GM23338 (cell line): ENCODE measurements at places on chromosomes 4 and X.

DNA sequence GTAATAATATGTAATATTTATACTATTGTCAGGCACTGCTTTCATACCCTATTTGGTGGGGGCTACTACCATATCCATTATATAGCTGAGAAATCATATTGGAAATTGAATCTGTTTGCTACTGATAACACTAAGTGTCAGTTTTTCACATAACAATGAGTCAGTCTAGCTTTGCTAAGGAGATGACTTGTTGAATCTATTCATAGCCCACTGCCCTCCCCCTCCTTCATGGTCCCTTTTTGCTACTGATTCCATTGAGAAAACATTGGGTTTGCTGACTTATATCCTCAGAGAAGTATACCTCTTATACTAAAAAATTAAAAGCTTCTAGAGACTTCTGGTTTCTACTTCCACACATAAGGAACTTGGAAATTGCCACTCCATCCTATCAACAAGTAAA lies 1898.4 kb downstream of the STIM2 start:
- no peak for DNase-seq

GRCh38 chr4:189278597-189279165 lies 662.0 kb upstream of the FRG1 start:
- no peak for DNase-seq

- DNase-seq: no peak
Observed at GRCh38 chrX:16826207-16826606, 39.9 kb downstream of the TXLNG start.

- no peak for DNase-seq
Observed at GRCh38 chr4:82601242-82602015, 39.6 kb upstream of the TMEM150C start.

- peak; percentile 52 for DNase-seq
Observed at GRCh38 chrX:153494541-153495361, at the start of gene BGN. TSS of gene BGN (plus strand) at chrX:153494980. CDS start at chrX:153504632, 9,652 bp downstream.

- DNase-seq: peak; percentile 6
Observed at GRCh38 chr4:89610236-89610635, 226.7 kb downstream of the SNCA start.

DNA sequence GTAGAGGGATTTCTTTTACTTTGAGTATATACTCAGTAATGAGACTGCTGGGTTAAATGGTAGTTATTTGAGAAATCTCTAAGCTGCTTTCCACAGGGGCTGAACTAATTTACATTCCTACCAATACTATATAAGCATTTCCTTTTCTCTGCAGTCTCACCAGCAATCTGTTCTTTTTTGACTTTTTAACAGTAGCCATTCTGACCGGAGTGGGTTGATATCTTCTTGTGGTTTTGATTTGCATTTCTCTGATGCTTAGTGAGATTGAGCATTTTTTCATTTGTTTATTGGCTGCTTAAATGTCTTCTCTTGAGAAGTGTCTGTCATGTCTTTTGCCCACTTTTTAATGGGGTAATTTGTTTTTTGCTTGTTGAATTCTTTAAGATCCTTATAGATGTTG lies 43.3 kb downstream of the SPCS3 start:
- no peak for DNase-seq

- no peak for DNase-seq
Observed at GRCh38 chr4:15562623-15563022, 92.5 kb downstream of the FBXL5 start.

GRCh38 chr4:930028-930551 lies 2.0 kb downstream of the GAK start:
- no peak for DNase-seq

DNA sequence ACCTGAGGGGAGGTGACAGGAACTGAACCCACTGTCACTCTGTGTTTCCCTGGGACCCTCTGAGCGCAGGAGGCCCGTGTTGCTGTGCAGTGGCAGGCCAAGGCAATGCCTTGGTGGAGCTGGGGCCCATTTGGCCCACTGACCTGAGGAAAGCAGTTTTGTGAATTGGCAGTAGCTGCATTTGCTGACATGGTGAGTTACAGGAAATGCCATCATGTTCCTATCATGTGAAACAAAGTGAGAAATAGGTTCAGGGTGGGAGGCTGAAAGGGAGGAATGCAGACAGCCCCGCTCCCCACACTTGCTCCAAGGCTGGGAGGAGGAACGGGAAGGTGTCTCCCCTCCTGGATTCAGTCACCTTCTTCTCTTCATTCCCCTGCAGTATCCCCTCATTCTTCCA lies 146.1 kb downstream of the PTTG2 start:
- no peak for DNase-seq

DNA sequence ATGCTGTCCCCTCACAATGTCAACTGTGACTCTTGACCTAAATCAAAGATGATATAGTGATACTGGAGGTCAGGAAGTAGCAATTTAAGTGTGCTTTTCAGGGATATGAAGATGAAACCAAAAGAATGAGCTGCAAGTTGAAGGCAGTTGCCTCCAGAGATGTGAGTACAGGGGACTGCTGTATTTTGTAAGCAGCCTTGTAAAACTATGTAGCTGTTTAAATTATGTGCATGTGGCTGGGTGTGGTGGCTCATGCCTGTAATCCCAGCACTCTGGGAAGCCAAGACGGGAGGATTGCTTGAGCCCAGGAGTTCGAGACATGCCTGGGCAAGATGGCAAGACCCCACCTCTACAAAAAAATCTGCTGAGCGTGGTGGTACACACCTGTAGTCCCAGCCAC lies 15.1 kb upstream of the TNIP2 start:
- DNase-seq: no peak

DNA sequence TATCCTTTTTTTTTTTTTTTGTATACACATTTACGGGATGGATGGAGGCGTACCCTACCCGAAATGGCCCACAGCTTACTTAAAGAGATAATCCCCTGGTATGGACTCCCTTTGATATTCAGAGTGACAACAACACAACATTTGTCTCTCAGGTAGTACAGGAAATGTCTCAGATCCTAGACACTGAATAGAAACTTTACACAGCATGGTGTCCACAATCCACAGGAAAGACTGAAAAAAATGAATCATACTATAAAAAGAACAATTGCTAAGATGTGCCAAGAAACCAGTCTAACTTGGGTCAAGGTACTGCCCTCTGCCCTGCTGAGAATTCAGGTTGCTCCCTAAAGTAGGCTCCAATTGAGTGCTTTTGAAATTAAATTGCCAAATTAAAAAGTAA lies 100.8 kb upstream of the LANCL3 start:
- DNase-seq: no peak

DNA sequence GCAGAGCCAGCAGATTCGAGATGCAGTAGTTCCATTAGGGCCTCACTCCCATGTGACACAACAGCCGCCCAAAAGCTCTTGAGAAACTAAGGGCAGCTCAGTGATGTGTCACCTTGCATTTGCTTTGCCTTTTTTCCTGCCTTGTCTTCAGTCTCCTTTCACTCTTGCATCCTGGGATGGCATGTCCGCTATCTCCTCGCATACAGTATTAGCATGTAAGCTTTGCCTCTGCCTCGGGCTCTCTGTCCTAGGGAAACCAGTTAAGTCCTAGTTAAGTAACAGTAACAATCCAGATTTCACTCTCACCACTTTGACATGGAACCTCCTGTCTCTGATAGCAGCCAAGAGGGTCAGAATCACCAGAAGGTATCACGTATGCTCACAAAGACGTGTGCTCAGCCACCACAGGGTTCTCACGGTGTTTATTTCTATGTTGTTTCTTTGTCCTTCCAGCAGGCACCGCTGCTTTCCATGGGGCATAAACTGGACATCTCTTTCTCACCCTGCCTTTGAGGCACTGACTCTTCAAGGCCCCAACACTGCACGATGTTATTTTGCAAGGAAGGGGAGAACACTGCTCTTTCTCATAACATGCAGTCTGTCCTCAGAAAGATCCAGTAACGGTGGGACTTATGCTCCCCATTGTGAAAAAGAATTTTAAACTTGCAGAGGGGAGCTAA lies 26.7 kb upstream of the SORBS2 start:
- no peak for DNase-seq

- DNase-seq: no peak
Observed at GRCh38 chr4:28921886-28922285, 1798.3 kb upstream of the PCDH7 start.

DNA sequence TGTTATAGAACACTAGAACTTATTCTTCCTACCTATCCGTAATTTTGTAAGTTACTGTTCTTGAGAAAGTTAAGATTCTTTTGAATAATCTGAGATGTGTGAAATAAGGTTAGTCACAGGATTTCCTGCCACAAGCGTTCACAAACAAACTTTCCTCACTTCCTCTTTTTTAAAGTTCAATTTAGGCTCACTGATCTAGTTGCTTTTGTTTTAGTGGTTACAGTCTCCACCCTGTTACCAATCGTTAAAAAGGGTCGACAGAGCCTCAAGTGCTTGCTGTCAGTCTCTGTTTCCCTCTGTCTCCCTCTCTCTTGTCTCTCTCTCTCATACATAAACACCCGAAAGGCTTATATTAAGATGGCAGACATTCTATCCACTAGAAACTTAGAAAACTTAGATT lies 35.9 kb upstream of the STK26 start:
- DNase-seq: no peak

DNA sequence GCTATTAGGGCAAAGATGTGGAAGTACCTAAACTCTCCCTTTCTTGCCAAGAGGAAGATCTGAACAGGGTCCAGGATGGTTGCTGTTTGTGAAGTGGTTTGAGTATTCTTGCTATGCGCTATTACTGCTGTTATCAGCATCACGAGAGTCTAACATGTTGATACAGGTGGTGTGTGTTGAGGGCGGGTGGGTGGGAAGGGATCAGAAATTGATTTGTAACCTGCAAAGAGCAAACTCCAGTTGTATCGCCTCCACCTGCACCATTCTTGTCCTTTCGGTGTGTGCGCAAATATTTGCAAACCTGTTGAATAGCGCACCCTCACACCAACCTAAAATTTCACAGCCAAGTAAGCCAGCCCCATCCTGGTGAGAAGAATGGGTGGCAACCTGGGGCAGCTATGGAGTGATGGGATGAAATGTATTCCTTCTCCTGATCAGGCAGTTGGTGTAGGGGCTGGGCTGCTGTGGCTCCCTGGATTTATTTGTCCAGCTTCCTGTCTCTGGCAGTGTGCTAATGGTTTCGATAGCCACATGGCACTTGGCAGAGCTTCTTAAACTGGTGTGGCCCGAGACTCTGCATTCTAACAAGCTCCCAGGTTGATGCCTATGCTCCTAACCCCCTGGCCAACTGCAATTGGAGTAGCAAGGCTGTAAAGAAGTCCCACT lies 102.6 kb upstream of the SCML1 start:
- DNase-seq: no peak

DNA sequence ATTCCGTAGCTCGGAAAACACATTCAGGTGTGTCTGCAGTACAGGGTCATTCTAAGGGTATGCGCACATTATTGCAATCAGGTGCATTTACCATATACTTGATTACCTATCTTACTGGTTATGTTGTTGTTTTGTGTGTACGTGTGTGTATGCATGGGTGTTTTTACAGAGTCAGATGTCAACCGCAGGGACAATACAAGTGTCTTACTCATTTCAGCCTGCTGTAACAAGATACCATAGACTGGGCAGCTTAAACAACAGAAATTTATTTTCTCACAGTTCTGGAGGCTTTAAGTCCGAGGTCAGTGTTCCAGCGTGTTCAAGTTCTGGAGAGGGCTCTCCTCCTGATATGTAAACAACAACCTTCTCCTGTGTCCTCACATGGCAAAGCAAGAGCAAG lies 316.7 kb downstream of the DMD start:
- DNase-seq: no peak

DNA sequence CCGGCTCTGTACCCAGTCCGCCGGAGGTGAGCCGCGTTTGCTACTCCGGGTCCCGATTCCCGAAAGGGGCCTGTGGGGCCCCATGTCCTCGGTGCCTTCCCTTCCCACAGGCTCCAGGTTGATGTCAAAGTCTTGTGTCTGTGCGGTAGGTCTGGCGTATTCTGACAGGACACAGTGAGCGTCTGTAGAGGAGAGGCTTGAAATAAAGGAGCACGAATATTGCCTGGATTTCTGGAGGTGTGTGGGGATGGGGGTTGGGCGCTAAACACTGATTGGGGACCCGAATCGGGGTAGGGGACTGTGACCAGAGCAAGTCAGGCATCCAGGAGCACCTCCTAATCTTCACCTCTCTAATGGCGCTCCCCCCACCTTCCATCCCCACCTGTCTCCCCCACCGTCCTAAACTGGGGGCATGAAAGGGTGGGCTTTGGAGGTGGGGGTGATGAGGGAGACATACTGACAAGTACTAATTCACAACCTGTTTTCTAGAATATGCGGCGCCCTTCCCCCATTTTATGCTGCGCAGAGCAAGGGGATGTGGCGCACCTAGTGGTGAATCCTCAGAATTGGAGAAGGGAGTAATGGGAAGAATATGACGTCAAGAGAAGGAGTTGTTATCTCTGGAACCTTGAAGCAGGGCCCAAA lies 855 bp downstream of the GPRASP2 start:
- DNase-seq: peak; percentile 64
